ENCODE measurements at places on chromosomes 6 and 20.
A peak's percentile ranks its signal among the peaks of the same experiment; 100 is the strongest.

GRCh38 chr6:16028966-16029365 lies 99.9 kb upstream of the MYLIP start:
- no peak for DNase-seq

DNA sequence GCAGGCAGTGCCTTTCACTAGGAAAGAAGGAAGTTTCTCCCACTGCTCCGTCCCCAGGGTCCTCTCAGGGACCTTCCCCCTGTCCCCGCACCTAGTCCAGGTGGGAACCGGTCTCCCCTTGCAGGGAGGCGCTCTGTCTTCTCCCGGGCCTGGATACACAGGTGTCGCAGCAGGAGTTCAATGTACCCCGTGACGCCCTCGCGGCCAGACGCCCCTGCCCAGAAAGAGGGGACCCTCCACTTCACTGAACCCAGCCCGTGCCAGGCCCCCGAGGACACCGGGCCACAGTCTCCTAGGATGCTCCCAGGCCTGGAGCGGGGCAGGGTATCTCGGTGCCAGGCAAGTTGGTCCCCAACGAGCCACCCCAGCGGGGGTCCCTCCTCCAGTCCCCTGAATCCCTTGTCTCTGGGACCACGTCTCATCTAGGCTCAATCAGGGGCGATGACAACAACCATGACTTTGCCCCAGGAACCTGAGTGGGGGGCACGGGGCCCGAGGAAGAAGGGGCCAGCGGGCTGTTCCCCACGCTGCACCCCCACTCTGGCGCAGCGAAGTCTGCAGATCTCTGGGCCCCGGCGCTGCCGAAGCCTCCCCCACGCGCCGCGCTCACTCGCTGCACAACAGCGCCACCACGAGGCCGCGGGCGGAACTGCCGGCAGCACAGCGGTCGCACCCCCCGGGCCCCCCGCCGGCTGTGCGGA lies 103.0 kb downstream of the EDN3 start:
- peak; percentile 57 for DNase-seq

GRCh38 chr6:145506565-145506964 lies 228.8 kb downstream of the EPM2A start:
- DNase-seq = peak; percentile 7

GRCh38 chr20:58633161-58634053 lies 17.7 kb upstream of the STX16 start:
- no peak for DNase-seq

- no peak for DNase-seq
Observed at GRCh38 chr6:98828211-98828788, 6.1 kb upstream of the POU3F2 start.

GRCh38 chr6:14258695-14259593 lies 141.4 kb downstream of the CD83 start:
- no peak for DNase-seq

DNA sequence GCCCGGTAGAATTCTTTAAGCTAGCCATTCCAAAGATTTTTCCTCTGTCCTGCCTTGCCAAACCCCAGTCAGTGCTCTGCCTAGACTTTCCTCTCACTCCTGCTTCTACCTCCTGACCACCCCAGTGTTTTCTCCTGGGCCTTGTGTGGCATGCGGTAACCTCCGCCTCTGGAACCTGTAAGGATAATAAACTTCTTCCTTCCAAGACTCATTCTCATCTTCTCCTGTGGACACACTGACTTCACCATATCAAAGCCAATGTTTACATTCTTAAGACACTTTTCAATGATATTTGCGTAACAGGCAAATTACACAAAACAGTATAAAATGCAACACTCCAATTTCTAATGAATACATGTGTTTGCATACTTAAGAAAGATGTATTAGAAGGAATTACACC lies 354.6 kb downstream of the RNF144B start:
- no peak for DNase-seq

DNA sequence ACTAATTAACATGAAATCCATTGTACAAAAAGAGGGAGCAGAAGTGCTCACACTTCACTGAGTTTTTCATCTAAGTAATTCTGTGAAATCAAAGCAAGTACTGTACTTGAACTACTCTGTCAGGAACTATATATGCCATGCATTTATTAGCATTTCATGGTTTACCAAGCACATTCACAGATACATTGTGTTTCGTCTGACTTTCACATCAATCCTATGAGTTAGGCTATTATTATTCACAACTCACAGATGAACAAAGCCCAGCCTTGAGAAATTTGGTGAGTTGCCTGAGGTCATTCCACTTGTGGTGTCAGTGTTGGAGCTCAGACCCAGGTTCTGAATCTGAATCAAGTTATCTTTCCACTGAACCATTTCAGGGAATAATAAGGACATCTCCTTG lies 33.7 kb upstream of the TENT5A start:
- no peak for DNase-seq

DNA sequence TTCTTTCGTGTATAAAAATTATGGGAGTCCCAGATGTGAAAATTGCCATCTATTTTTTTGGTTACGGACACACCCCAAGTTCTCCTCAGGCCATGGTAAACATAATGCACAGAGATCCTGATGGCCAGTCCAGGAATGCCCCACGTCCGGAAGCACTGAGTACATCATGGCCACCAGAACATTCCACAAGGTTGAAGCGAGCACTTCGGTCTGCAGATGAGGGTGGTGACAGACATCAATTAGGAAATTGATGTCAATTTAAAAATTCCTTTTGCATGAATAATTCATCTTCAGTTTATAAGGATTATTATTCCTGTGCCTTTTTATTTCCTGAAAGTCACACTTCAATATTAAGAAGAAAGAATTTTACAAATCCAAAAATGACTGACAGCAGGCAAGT lies 13.2 kb upstream of the EXOC2 start:
- no peak for DNase-seq

DNA sequence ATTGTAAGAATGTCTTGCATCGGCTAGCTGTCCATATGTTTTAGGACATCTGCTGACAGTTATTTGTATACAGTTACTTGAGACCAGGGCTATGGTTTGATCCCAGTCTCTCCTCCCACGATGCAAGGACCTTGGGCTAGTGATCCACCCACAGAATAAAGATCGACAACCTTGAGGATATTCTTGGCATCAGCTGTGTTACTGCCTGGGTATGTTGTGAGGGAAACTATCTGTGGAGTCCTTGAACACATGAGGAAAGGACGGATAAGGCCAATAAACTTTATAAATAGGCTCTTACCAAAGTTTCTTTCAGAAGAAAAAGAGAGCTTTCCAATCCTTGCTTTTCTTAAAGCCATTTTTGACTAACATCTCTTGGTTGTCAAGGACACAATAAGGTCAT lies 70.8 kb upstream of the HEY2 start:
- DNase-seq = no peak

GRCh38 chr6:124226396-124226795 lies 422.7 kb downstream of the NKAIN2 start:
- DNase-seq = no peak

- no peak for DNase-seq
Observed at GRCh38 chr6:37731888-37732287, 34.2 kb upstream of the MDGA1 start.

- DNase-seq = no peak
Observed at GRCh38 chr6:157849288-157850017, 26.4 kb downstream of the SNX9 start.

- DNase-seq = no peak
Observed at GRCh38 chr20:17835240-17835933, 133.2 kb downstream of the SNX5 start.

DNA sequence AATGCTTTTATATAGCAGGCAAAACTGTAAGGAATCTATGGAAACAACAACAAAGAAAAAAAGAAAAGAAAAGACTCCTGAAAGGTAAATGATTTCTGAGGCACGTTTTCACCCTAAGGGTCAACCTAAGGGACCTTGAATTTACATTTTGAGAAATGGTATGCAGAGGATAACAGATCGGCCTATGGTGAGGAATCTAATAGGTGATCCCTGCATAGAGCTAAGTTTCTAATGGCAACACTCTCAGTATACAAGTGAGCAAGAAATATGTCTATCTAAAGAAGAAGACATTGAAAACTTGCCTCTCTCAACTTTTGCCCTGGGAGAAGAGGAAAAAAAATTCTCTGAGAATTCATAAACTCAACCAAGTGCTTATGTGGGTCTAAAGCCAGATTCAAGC lies 18.9 kb upstream of the AKAP7 start:
- no peak for DNase-seq

DNA sequence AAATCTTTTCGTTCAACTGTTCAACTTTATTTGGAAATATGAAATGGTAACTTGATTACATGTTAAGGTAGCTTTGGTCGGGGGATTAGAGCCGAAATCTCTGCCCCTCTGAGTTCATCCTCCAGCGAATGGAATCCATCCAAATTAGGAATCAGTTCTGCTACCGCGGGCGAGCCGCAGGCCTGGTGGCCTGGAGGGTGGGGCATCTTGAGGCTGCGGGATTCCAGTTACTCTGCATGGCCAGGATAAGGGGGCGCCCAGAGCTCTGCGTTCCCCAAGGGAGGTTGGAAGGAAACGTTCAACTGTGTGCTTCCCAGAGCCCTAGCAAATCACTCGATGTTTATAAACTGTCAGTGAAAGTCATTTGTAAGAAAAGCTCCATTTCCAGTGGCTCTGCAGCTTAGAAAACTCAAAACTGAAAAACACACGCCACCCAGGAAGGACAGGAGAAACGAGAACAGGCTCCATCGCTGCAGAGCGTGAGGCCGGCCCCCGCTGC lies 262.2 kb downstream of the TAF4 start:
- no peak for DNase-seq

GRCh38 chr6:133359256-133359655 lies 118.1 kb downstream of the EYA4 start:
- DNase-seq = no peak

GRCh38 chr20:34946661-34947060 lies 8.9 kb downstream of the GSS start:
- no peak for DNase-seq

GRCh38 chr6:14717307-14717706 lies 528.6 kb upstream of the JARID2 start:
- DNase-seq = no peak

GRCh38 chr6:112984899-112985298 lies 637.8 kb downstream of the RFPL4B start:
- DNase-seq = no peak

GRCh38 chr6:164021589-164022250 lies 607.2 kb downstream of the QKI start:
- DNase-seq = no peak

- no peak for DNase-seq
Observed at GRCh38 chr20:44850272-44850671, 35.2 kb upstream of the YWHAB start.

- peak; percentile 51 for DNase-seq
Observed at GRCh38 chr6:53718597-53719460, 53.3 kb upstream of the KLHL31 start.

- DNase-seq = no peak
Observed at GRCh38 chr6:10991115-10991514, 53.0 kb downstream of the ELOVL2 start.

- no peak for DNase-seq
Observed at GRCh38 chr6:38080889-38081288, 261.4 kb downstream of the ZFAND3 start.

DNA sequence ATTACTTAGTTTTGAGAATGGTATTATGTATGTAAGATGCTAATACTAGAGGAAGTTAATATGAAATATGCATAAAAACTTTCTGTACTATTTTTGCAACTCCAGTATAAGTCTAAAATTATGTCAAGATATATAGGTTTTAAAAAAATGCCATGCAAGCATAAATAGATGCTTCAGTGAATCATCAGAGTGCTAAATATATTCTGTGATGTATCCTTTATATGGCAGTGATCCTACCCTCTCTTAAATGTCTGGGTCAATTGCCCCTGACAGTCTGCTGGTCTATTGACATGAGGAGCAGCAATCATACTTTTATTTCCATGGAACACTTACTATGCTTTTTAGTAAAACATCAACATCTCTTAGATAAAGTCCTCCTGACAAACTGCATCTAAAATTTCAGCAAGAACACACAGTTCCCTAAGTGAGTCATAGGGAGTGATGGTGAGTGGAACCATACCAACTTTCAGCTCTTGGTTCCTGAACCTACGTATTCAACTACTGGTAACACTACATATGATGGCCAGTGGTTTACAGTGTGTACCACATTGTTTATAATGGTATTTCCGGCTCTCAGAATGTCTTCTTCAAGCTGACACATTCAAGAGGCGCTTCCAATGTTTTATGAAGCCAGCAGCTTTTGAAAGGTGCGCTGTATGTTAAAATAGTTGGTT lies 928.7 kb upstream of the GJE1 start:
- DNase-seq = no peak

DNA sequence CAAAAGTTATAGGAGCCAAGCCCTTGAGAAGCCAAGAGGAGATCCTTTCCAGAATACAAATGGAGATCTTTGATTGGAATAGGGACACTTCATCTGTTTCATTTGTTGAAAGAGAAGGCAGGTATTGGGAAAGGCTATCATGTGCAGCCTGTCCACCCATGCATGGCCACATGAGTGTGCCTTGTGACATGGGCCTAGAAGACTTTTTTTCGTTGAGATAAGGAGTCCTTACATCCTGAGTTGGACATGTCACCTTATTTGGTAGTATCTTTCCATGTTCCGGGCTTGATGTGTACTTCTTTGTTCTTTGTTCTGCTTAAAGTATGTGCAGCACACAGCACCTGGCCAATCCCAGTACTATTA lies 42.1 kb upstream of the SYNCRIP start:
- DNase-seq = no peak

DNA sequence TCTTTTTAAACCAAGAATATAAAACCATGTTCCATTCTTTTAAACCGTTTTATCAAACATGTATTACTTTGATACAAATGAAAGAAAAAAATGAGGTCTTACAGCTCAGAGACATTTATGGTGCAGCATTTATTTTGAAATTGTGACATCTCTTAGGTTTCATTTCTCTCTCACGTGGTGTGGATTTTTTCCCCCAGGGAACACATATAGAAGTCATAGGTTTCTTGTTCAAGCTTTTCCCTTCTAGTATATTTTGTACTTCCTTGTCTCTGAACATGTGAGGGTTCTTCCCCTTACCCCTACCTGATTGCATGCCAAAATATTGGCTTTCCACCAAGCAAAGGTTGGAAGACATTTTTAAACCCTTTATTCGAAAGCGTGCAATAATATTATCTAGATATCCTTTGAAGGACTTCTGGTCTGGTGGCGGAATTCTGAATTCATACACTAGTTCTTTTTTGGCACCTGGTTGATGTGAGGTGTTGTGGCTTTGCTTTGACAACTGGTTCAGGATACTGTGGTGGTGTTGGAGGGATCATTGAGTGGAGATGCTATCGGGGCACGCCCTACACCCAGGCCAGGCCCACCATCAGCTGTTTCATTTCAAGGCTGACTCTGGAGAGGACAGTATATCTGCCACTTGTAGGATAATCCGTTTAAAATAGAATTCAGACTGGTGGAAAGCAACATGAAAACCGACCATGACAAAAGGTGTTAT lies 5.6 kb upstream of the FAM50B start:
- no peak for DNase-seq

DNA sequence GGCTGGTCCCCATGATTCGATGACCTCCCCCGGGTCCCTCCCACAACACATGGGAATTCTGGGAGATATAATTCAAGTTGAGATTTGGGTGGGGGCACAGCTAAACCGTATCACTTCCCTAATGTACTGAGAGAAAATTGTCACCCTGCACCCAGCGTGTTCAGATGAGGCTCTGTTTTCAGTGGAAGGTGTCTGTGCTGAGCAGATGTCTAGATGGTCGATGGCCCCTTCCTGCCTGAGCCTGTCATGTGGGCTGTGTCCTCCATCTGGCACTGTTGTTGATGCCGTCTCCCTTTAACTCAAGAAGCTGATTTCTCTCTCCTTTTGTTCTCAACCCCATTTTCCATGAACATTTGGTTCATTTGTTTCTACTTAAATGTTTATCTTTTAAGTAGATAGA lies 37.0 kb downstream of the TMEM181 start:
- no peak for DNase-seq

Data from left colon (tissue), 2 donors.